ENCODE measurements at places on chromosomes 16 and 17.
A peak's percentile ranks its signal among the peaks of the same experiment; 100 is the strongest.

- DNase-seq = no peak
These were observed 91.8 kb downstream of the FOXL1 start for GRCh38 chr16:86669937-86670749.

DNA sequence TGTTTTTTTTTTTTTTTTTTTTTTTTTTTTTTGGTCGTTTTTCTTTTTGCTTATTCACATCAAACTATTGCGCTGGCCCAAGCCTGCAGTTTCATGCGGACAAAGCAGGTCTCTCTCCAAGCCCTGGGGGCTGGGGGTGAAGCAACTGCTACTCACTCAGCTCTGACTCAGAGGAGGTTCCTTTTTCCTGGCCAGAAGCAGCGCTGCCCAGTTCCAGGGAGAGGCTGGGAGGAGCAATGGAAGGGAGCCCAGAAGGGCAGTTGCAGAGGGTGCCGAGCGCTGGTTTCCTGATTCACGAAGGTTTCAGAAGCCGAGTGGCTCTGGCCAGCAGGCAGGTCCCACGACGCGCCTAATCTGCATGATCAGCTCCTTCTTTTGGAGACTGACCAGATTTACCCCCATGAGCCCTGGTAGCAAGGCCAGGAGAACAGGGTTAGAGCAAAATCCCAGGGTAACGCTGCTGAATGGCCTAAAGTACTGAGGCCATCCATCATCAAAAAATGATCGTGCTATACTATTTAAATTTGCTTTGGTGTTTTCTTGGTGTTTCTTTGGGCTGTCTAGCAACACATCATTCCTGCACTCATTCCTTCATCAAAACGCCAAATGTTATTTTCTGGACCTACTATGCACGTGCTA lies 144.7 kb upstream of the SOX9 start:
- peak; percentile 95 for DNase-seq

DNA sequence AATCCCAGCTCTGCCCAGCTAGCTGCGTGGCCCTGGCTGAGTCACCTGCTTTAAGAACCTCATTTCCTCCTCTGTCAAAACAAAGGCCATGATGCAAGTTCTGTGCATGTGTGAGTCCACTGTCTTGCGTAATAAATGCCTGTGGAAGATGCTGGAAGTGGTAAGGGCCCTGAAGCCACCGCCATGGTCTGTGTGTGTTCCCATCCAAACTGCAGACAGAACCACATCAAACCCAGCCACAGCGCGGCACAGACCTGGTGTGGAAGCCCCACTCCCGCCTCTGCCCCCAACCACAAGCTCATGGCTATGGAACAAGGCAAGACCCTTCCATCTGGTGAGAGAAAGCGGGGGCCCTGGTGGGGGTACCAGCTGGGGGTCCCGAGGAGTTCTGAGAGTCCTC lies 26.0 kb downstream of the NECAB2 start:
- peak; percentile 85 for DNase-seq

GRCh38 chr17:57366177-57366557 lies 109.8 kb downstream of the MSI2 start:
- no peak for DNase-seq

- no peak for DNase-seq
These were observed 800 bp downstream of the COX4I1 start for GRCh38 chr16:85800321-85800669.

GRCh38 chr16:82625066-82625968 lies 1.5 kb upstream of the CDH13 start:
- DNase-seq = no peak

DNA sequence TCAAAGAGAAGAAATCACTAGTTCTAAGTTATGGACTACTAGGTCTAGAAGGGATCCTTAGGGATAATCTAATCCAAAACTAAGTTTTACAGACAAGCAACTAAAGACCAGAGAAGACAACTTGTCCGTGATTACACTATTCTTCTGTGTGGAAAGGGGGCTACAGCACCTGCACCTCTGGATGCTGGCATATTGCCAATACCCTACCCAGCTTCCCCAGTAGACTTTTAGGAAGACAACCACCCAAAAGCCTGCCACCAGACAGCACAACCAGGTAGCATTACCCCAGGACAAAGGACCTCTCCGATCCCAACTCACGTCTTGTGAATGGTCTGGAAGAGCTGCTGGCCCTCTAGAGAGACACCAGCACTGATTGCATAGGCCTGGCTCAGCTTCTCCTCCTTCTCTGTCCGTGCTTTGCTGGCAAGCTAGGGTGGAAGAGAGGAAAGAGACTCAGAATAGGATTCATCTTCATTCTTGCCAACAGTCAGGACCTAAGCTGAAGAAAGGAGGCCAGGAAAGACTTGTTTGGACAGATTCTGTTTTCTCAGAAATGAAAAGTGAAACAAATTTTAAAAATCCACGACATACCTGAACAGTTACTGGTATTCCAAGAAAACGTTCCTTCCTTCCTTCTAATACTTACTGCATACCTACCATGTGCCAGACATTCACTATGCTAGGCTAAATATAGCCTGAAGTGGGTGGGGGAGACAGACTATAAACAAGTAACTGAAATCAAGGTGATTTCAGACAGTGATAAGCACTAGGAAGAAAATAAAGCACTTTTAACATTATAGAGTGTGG lies 25.3 kb upstream of the TMEM101 start:
- DNase-seq = no peak

DNA sequence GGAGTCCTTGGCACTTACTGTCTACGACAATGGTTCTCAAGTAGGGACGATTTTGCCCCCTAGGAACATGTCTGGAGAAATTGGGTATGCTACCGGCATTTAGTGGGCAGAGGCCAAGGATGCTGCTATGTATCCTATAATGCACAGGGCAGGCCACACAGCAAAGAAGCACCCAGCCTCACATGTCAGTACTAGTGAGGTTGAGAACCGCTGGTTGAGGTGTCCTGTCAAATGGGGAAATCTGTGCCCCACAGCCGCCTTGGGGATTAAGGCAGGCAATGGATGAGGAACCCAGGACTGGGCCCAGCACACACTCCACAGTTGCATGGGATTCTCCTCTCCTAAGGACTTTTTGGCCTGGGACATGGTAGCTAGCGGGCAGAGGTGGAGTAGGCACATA lies 86.7 kb upstream of the TOB1 start:
- no peak for DNase-seq

DNA sequence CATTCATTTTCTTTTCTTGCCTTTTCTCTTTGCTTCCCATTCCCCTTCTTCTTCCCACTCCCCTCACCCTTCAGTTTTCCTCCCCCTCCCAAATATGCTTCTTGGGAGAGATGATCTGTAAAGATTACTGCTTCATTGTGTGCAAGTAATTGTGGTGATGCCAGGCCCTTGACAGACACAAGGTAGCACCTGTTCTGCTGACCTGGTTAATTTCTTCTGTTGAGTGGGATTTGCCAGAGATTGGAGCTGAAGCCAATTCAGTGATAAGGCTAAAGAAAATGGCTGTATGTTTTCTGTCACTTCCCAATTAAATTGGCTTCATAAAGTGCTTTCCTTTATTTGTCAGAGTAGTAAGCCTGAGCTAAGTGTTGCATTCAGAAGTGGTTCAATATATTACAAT lies 44.5 kb downstream of the AATF start:
- DNase-seq = no peak

DNA sequence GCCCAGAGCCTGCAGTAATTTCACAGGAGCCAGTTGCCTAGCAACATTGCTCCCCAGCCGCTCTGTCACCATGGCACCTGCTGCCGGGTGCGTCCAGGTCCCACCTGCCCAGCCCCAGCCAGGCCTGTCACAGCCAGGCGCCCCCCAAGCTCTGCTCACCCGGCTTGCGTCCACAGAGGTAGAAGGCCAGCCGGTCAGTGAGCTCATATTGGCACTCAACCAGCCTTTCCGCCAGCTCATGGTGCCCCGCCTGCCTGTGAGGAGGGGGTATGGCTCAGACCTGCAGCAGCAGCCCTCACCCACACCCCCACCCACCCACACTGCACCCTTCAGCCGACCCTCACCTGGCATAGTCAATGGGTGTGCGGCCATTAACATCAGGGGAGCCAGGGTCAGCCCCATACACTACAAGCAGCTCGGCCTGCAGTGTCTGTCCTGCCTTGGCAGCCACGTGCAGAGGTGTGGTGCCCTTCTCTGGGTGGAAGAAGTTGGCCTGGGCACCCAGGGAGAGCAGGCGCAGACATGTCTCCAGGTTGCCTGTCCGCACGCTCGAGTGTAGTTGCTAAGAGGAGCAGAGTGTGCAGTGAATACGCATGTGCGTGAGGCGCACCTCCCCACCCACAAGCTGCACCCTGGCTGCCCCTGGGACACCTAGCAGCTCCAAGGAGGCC lies 7.7 kb downstream of the GIT1 start:
- DNase-seq = no peak

- DNase-seq = peak; percentile 48
These were observed 19.6 kb upstream of the CEP20 start for GRCh38 chr16:15907863-15908478.

DNA sequence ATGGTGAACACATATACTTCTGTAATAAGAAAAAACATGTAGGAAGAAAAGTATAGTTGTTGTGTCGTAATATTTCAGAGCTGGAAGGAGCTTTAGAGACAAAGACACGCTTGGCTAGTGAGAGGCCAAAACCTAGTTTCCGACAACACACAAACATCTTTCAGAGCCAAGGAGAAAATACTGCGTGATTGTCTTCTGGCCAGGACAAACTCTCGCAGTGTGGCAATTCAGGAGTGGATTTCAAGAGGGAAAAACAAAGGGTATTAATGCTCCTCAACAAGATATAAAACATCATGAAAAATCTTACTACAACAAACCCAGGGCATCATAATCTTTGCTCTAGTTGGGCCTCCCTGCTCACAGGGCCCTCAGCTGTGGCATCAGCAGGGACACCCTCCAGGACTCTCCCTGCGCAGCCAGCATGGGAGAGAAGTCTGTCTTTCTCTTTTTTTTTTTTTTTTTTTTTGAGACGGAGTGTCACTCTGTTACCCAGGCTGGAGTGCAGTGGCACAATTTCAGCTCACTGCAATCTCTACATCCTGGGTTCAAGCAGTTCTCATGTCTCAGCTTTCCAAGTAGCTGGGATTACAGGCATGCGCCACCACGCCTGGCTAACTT lies 66.4 kb downstream of the CYB5B start:
- DNase-seq = no peak

GRCh38 chr17:69228018-69228417 lies 606 bp downstream of the ABCA10 start:
- DNase-seq = no peak

- no peak for DNase-seq
These were observed 20.7 kb downstream of the TOM1L2 start for GRCh38 chr17:17951524-17951923.

DNA sequence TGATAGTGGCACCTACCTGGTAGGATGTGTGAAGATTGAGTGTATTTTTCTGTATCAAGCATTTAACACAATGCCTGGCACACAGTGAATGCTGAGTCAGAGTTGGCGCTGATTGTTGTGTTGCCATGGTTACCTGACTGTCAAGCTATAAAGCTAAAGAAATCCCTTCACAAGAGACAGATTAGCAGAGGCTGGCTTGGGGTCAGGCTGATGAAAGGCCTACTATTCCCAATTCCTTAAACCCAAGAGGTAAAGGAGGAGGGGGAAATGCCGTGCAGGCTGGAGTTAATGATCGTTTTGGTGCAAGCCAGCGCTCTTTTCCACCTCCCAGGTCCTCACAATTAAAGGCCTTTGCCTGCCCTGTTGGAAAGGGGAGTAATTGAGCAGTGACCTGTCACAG lies 5.9 kb downstream of the CLEC19A start:
- DNase-seq = no peak

DNA sequence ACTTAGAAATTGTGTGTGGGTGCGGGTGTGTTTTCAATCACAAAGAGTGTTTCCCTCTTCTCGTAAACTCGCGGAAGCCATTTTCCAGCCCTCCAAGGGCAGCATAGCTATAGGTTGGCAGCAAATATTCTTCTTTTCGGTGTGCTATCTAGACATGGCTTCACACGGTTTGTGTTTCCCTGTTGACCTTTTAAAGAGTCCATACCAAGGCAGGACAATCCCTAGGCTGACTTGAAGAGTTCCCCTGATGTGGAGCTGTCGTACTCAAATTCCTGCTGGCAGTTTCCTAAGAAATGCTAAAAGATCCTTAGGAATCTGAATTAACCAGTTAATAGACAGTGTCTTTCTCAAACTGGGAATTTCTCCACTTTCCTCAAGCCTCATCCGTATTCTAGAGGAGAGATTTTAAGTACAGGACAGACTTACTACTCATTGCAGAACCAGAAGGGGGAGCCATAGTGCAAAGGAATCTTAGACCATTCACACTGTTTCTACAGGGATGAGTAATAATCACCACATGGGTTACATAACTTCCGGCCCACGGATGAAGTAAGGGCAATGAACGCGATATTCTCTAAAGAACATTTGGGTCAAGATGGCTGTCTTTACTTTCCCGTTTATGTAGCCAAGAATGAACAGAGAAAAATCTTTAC lies 288.6 kb upstream of the ELAC2 start:
- DNase-seq = peak; percentile 72

GRCh38 chr17:34434052-34434451 lies 71.0 kb upstream of the CCL1 start:
- DNase-seq = no peak

GRCh38 chr17:48529683-48530009 lies 1.2 kb downstream of the HOXB1 start:
- DNase-seq = no peak

GRCh38 chr16:89325861-89326471 lies 108.5 kb downstream of the ZNF778 start:
- DNase-seq = peak; percentile 72

GRCh38 chr17:67700725-67701119 lies 17.0 kb upstream of the NOL11 start:
- DNase-seq = no peak

DNA sequence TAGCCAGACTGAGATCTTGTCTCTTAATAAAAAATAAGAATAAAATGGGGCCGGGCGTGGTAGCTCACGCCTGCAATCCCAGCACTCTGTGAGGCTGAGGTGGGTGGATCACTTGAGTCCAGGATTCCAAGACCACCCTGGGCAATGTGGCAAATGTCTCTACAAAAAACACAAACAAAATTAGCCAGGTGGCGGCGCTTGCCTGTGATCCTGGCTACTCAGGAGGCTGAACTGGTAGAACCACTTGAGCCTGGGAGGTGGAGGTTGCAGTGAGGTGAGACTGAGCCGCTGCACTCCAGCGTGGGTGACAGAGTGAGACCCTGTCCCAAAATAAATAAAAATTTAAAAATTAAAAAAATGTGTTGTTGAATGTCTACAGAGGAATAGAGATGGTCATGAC lies 2.9 kb upstream of the DEF8 start:
- no peak for DNase-seq

DNA sequence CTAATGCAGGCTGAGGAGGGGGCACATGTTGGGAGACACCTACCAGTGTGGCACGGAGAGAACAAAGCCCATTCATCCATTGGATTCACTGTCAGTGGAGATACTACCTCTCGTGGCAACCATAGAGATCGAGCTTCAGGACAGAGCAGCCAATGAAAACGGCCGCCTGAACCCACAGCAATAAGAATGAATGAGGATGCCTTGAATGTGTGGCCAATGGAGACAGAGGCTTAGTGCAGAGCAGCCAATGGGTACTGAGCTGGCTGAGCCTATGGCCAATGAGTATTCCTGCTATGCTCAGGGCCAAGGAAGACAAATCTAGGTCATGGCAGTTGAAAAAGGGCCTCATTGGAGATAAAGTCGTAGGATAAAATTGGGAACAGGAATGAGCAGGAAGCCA lies 10.9 kb downstream of the ARHGEF15 start:
- no peak for DNase-seq

All from brain microvascular endothelial cell (primary cell).